ENCODE measurements at places on chromosomes 4 and X.

GRCh38 chrX:131818297-131818936 is 204.7 kb upstream of the STK26 start:
- DNase-seq, result no peak

- no peak for DNase-seq
Measured at GRCh38 chr4:74038425-74039314, at the start of gene CXCL3. Gene CXCL3, minus strand, starts transcription at chr4:74038689. Its CDS starts 78 bp downstream, at chr4:74038611.

- DNase-seq, result no peak
Measured at GRCh38 chr4:2049381-2049780, 9.7 kb upstream of the NAT8L start.

GRCh38 chr4:70371987-70372386 is 10.9 kb upstream of the SMR3B start:
- DNase-seq, result no peak

- DNase-seq, result no peak
Measured at GRCh38 chr4:169818063-169818679, 60.4 kb upstream of the HPF1 start.

DNA sequence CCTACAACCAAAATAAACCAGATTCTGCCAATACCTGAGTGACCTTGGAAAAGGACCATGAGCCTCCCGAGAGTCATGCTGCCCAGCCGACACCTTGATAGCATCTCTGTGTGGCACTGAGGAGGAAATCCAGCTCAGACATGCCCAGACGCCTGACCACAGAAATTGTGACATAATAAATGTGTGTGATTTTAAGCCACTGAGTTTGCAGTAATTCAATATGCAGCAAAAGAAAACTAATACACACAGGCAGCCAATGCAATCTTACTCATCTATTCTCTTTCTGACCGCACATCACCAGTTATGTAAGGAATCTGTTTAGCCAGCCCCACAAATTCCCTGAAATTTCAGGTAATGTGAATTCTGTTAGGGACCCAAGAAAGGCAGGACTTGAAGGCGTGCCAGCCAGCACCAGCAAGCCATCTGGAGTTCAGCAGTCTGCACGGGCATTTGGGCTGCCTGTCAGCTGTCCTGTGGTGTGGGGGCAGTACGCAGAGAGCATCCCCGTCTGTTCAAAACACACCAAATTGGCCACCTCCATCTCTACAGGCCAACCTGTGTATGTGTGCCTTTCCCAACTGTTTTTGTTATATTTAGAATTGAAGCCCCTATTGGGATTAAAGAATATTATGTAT is 176.4 kb downstream of the NLGN4X start:
- no peak for DNase-seq

- no peak for DNase-seq
Measured at GRCh38 chr4:7792616-7793015, 147.0 kb downstream of the AFAP1 start.

GRCh38 chrX:24398766-24399165 is 38.3 kb downstream of the SUPT20HL1 start:
- no peak for DNase-seq

- DNase-seq, result no peak
Measured at GRCh38 chr4:73193155-73193554, 65.4 kb downstream of the ANKRD17 start.

- no peak for DNase-seq
Measured at GRCh38 chr4:95596676-95597075, 47.9 kb upstream of the UNC5C start.

GRCh38 chrX:103338663-103339062 is 8.6 kb downstream of the TCEAL7 start:
- no peak for DNase-seq

GRCh38 chr4:184817494-184818215 is 8.1 kb downstream of the ACSL1 start:
- no peak for DNase-seq

DNA sequence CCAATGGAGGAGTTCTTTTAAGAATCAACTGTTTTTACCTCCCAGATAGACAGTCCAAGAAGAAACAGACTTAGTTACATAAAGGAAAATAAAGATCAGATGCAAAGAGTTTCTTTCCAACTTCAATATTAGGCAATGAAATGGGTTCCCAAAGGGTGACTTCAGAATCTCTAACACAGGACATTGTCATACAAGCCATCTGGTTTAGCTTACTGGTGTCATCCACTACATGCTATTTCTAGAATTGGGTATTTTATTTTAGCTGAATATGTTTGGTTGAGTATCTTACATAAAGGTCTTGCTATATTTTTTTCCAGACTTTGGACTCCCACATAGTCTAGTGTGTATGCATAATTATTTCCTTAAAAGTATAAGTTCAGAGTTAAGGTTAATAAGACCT is 162.1 kb upstream of the SLC7A11 start:
- no peak for DNase-seq

DNA sequence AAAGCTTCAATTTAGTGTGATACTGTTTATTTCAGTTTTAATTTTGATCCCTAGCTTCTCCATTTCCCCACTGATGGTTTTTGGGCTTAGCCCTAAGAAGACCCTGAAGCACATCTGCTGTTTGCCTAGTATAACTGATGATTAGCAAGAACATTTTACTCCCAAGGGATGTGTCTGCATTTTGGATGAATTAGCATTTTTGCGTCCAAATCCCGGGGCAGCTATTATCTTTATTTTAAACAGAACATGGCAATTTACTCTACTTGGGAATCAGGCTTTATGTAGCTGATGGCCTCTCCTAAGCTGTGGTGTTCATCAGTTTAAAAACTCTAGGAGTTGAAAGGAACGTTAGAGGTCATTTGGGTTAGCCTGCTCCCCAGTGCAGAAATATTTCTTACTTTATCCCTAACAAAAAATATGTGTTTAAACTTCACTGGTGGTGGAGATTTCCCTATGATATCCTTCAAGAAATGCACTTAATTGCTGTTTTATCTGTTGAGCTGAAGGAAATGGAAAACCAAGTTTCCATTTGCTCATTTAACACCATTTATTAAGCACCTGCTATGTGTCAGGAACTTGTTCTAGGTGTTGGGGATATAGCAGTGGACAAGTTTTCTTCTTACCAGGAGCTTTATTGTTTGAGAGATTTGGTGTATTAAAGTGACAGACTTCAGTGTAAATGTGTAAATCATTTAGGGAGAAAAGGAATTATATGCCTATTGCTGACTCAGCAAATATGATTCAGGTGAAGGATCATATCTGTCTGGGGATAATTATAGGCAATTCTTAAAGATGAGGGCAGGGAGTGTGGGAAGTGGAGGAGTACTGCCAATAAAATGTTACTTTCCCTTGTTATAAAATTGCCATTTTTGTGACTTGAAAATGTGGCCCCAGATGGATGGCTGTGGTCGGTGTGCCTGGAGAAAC is 3.4 kb downstream of the SEPTIN11 start:
- no peak for DNase-seq

GRCh38 chrX:106415276-106415895 is 196.4 kb upstream of the RADX start:
- no peak for DNase-seq

GRCh38 chrX:10922159-10922558 is 189.0 kb upstream of the HCCS start:
- DNase-seq, result no peak

DNA sequence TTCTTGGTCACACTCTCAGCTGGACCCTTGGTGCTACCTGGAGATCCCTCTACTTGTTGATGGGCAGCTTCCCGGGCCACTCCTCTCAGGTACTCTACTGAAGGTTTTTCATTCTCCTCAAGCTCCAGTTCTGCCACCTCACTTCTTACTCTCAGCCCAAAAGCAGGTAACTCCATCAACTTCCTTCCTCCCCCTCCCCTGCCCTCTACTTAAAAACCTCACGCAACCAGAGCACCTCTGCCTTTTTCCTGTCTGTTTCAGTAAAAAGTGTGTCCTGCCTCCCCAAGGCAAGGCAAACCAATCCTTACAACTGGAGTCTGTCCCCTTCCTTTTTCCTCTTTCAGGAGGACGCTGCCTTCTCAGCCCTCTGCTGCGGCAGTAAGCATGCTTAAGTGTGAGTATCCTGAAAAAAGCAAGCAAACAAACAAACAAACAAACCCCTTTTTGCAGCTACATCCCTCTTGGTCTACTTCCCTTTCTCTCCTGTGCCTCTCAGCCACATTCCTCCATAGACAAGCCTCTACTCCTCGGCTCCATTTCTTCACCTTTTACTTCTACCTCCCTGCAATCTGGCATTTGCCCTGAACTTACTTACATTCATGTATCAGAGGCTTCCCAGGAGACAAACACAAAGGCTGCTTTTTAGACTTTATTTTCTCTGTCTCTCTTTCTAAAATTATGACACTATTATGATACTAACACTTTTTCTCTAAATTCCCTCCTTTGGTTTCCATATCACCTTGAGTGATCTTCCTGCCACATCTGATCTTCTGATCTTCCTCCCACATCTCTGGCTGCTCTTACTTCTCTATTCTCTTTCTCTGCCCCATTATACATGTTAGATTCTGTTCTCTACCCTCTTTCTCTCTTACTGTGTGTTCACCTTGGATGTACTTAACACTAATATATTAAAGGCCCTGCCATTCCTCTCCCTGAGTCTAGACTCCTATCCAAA is 5.4 kb downstream of the ALPK1 start:
- no peak for DNase-seq

- DNase-seq, result no peak
Measured at GRCh38 chr4:7396186-7396910, 38.4 kb downstream of the PSAPL1 start.

DNA sequence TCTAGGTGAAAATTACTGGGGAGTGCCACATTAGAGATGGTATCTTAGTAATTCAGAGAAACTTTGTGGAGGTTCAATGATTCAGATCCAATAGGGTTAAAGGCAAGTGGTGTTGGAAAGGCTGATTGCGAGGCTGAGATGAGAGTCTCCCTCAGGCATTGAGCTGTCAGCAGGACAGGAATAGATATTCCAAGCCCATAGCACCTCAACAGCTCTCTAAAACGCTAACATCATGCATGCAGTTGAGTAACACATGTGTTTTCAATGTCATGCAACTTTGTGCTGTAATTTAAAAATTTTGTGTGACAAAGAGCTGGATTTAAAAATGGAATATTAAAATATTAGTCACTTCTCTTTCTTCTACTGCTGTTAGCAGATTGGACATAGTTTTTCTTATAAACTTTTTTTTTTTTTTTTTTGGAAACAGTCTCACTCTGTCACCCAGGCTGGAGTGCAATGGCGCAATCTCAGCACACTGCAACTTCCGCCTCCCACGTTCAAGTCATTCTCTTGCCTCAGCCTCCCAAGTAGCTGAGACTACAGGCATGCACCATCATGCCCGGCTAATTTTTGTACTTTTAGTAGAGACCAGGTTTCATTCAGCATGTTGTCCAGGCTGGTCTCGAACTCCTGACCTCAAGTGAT is 173.5 kb upstream of the C1QTNF7 start:
- DNase-seq, result no peak

DNA sequence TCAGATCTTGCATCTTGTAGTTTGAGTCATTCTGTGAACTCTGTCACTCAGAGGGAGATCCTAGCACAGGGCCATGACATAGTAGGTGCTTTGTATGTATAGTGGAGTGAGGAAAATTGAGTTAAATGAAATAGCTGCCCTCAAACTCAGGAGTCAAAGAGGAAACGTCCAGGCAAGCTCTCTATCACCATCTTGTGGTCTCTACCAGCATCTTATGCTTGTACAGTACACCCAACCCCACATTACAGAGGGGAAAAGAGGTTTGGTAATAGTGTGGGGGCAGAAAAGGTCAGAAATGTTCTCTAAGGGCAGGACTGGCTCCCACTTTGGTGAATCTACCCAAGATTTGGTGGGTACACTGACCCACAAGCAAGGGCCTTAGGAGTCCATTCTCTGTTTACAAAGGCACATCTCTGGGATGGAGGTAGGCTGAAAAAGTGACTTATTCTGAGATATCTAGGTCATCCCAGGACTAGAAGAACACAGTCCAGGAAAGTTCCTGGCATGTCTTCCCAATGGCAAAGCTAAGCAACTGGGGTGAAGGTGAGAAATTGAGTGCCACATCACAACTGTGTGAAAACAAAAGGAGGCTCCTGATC is 131.8 kb downstream of the OR13H1 start:
- DNase-seq, result no peak

- no peak for DNase-seq
Measured at GRCh38 chr4:8400632-8401325, 39.7 kb downstream of the ACOX3 start.

GRCh38 chr4:38762560-38762959 is 20.2 kb downstream of the TLR10 start:
- no peak for DNase-seq

GRCh38 chr4:95232358-95233156 is 316.2 kb downstream of the UNC5C start:
- DNase-seq, result no peak

- DNase-seq, result peak; percentile 63
Measured at GRCh38 chrX:72100824-72101351, 30.8 kb downstream of the RTL5 start.

- no peak for DNase-seq
Measured at GRCh38 chrX:111914398-111915090, 38.6 kb downstream of the TRPC5OS start.

- no peak for DNase-seq
Measured at GRCh38 chr4:141567326-141567915, 69.0 kb upstream of the IL15 start.

DNA sequence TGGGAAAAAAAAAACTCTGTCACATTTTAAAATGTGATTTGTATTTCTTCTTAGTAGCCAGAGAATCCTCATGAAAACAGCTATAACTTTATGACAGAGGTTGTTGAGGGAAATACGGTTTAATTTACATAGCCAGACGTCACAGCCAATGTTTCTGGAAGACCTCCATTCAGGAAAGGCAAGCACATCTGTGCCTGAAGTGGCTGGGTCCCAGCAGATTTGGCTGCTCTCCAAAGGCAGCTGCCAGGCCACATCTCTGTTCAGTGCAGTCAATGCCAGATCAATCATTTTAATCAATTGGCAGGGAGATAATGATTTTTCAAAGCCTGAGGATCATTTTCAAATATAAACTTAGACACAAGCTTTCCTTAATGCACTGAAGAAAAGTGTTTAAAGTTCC is 86.5 kb upstream of the ZIC3 start:
- no peak for DNase-seq

- no peak for DNase-seq
Measured at GRCh38 chr4:84394386-84394785, 104.7 kb downstream of the NKX6-1 start.

DNA sequence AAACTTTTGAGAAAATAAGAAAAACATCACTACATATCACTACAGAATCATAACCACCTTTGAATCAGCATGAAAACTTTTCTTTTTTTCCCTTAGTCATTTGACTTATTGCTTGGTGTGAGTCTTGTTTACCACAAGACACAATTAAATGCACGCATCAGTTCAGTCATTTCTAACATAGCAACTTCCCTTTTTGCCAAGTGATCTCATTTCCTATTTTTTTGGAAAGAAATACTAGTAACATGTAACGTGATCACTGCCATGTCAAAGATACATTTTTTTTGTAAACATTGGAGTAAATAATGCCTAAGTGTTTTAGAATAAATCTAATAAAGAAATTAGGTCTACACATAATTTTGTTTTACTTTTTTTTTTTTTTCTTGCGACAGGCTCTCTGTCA is 5.1 kb upstream of the CXCL8 start:
- DNase-seq, result no peak
